A172 (cell line): ENCODE measurements at places on chromosomes 6 and 20. TPM values are rescaled to one million over a fixed set of nuclear protein-coding genes. Genes with fewer than 3 reads are reported as not detected.
A peak's percentile ranks its signal among the peaks of the same experiment; 100 is the strongest.

DNA sequence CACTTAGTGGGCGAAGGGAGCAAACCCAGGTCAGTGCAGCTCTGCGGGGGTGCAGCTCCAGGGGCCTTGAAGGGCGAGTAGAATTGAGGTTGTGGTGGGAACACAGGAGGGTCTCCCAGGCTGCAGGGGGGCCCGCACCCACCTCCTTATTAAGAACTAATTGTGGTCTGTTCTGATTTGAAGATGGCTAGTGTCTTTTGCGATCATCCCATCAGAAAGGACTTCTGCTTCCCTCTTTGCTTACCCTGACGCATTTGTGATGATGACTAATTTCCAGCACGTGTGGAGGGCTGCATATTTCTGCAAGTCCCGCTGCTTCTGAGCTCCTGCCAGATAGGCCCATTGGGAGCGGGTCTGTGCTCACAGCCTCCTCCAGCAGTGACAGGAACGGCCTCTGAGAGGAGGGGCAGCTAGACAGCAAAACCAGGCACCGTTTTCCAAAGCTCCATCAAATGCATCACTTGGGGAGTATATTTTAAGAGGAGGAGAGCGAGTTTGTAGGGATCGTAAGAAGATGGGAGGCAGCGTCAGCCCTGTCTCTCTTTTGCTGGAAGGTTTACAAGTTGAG lies 268.9 kb downstream of the CDH4 start:
- DNase-seq = peak; percentile 82

PGM3 gene
- total RNA-seq = 57.2 and 57.8 TPM in 2 replicates

GRCh38 chr6:154602708-154603107 lies 92.2 kb upstream of the CNKSR3 start:
- DNase-seq = peak; percentile 36

DNA sequence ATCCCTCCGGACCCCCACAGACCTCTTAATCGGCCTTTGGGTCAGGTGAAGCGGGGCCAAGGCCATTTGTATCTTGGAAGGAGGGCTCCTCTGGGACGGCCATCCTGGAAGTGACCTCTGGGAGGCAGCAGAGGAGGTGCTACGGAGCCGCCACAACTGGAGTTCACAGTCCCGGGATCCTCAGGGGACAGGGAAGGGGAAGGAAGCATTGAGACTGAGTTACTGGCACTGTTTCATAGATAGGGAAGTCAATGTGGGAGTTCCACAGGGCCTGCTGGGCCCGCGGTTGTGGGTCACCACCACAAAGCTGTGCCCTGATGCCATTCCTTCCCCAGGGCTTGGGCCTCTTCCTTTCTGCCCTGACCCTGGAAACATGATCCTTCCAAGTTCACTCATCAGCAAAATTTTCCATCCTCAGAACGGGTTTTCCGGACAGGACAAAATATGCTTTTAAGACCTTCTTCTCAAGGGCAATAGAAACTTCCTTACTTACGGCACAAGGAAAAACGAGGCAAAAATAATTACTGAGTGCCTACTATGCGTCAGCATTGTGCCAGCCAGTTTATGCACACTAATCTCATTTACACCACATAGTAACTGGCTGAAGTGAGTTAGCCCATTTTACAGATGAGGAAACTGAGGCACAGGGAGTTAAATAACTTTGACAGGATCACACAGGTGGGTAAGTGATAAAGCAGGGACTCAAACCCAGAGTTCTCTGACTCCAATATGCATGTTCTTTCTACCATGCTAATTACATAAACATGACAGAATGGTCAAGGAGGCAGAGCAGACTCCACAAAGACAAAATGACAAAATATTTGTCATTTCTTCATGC lies 143.8 kb downstream of the UNC5CL start:
- peak; percentile 74 for DNase-seq

- no peak for DNase-seq
These were observed 508.8 kb upstream of the PTCHD4 start for GRCh38 chr6:48619771-48620170.

CST4 gene
- not detected in 2 replicates for total RNA-seq

DNA sequence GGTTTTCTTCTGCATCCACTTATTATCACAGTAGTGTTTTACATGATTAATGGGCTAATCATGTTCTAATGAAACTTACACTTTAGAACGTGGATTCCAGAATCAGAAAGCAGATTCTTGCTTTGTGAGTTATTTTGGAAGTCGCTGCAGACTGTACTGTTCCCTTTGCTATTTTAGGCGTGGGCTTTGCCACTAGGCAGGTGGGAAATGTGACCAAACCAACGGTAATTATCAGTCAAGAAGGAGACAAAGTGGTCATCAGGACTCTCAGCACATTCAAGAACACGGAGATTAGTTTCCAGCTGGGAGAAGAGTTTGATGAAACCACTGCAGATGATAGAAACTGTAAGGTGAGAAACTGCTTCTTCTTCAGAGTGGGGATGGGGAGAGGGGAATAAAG lies 598 bp downstream of the FABP7 start:
- no peak for DNase-seq

FBXO30 gene
- 7.2 and 8.6 TPM in 2 replicates for total RNA-seq

- DNase-seq = no peak
These were observed 44.6 kb downstream of the HIVEP2 start for GRCh38 chr6:142900227-142900971.

DNA sequence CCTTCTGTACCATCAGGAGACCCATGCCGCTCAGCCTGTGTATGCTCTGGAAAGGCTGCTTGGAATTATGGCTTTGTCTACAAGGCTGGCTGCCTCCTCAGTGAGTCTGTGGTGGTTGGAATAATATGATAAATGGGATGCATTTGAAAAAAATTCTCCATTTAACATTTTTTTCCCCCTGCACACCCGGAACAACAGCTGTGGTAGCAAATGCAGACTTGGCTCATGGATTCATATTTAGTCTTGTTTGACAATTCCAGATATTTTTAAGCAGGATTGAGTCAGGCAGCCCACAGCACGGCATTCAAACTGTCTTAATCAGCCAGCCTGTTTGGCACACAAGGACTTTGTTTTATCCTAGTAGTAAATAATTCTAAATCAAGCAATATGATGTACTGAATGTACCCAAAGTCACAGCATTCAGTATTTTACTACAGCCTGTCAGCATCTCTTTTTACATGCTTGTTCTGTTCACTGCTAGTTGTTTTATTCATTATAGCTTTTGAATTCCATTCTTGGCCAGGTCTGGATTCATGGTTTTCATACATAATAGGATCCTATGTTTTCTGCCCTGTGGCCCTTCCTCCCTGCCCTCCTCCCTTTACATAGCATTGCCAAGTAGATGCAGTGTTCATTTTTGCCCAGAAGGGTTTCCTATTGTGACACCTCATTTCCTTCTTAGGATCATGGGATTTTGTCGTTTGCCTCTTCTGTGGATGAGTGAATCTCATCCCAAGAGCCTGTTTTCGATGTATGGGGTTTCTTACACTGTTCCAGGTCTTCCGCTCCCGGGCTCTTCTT lies 68.1 kb downstream of the LRRC1 start:
- no peak for DNase-seq

GRCh38 chr20:272718-273117 lies 15.2 kb downstream of the DEFB132 start:
- DNase-seq = no peak

GRCh38 chr20:63519668-63520503 lies 679 bp upstream of the PPDPF start:
- DNase-seq = peak; percentile 55

DNA sequence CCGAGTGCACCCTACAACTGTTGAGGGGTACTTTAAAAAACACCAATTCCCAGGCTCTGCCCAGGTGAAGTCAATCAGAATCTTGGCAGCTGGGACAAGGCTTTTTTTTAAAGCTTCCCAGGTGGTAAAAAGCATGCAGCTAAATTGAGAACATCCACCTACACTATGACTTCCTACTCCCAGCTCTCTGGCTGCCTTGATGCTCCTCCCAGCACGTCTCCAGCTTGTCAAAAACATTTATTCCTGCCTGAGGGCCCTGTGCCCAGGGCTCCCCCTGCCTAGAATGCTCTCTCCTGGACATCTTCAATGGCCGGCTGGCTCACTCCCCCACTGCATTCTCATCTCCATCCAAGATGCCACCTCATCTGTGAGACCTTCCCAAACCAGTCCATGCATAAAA lies 9.9 kb downstream of the ZBTB24 start:
- no peak for DNase-seq

GRCh38 chr6:24743265-24743943 lies 24.4 kb upstream of the C6orf62 start:
- DNase-seq = peak; percentile 97

- DNase-seq = no peak
These were observed 4.8 kb upstream of the EMILIN3 start for GRCh38 chr20:41371371-41371770.

RBBP9 gene
- 47.6 and 57.2 TPM in 2 replicates for total RNA-seq

UBE2C gene
- total RNA-seq = 206 and 210 TPM in 2 replicates

GRCh38 chr6:74402781-74403180 lies 706.8 kb downstream of the CD109 start:
- DNase-seq = no peak

FAM162B gene
- total RNA-seq = not detected in 2 replicates

TP53TG5 gene
- not detected in 2 replicates for total RNA-seq

GRCh38 chr20:18428490-18429173 lies 38.2 kb downstream of the DZANK1 start:
- no peak for DNase-seq

DNA sequence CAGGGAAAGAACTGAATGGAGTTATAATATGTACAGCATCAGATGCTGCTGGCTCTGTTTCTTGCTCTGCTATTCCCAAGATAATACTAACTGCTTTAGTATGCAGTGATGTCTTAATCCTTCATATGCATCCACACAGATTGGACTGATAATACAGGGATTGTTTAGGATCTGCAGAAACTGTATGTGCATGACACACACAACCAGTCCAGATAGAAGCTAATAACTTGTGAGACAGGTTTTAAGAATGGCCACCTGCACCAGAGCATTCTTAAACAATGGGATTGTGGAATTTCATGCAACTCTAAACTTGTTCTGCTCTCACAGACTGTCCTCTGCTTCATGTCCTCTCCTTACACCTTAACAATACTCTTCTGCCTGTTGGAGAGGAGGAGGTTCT lies 90.9 kb downstream of the SPTLC3 start:
- DNase-seq = no peak

PHF3 gene
- 33.0 and 41.9 TPM in 2 replicates for total RNA-seq

DNA sequence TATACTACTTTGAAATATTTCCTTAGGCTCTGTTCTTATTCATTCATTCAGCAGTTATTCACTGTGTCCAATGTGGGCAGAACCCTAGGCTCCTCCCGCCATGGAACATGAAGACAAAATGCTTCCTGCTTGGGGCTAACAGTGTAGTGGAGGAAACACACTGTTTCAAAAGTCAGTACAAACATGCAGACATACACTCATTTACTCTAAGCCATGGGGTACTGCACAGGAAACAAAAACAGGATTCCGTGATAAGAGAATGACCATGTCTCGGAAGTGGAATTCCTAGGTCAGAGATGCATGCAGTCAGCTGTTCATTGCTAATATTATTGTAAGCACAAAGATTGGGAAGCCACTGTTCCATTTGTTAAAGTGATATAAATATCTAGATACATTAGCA lies 18.4 kb upstream of the FAM209A start:
- DNase-seq = no peak

GRCh38 chr6:36504982-36505381 lies 42.3 kb downstream of the STK38 start:
- no peak for DNase-seq

CST7 gene
- not detected in 2 replicates for total RNA-seq

- no peak for DNase-seq
These were observed 28.4 kb downstream of the COL19A1 start for GRCh38 chr6:69894578-69895347.

- DNase-seq = no peak
These were observed 72.3 kb upstream of the SOX4 start for GRCh38 chr6:21521276-21521675.

MEP1A gene
- total RNA-seq = not detected in 2 replicates
